Urinary bladder (tissue), 4 donors: ENCODE measurements at places on chromosomes 6 and 20. TPM values are rescaled to one million over a fixed set of nuclear protein-coding genes. Genes with fewer than 3 reads are reported as not detected.
A peak's percentile ranks its signal among the peaks of the same experiment; 100 is the strongest.

- no peak for DNase-seq
These were observed 102.1 kb upstream of the NXT1 start for GRCh38 chr20:23248461-23248882.

DNA sequence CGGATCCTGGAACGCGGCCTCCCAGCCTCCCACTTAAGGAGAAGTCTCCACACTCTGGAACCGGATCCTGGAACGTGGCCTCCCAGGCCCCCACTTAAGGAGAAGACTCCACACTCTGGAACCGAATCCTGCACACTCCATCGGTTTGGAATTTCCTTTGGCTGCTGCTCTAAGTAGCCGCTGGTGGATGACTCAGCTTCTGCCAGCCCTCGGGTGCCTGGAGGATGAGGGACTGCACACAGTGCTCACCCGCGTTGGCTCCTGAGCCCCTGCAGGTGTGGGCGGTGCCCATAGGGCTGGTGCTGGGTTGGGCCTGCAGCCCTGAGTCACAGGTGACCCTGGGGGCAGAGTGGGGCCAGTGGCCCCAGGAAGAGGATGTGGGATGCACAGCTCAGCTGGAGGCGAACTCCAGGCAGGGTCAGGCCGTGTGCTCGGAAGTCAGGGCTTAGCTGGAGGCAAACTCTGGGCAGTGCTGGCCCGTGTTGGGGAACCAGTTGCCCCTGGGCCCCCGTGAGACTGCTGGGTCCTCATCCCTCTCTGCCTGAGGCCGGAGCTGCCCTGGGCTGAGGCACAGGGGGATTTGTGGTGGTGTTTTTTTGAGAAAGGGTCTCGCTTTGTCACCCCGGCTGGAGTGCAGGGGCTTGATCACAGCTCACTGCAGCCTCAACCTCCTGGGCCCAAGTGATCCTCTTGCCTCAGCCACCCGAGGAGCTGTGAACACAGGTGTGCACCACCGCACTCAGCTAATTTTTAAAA is 13.9 kb upstream of the TNFRSF6B start:
- DNase-seq, result no peak

- no peak for DNase-seq
These were observed 741.4 kb downstream of the HACE1 start for GRCh38 chr6:104118274-104118673.

- no peak for DNase-seq
These were observed 62.4 kb downstream of the TXNDC5 start for GRCh38 chr6:7848229-7848628.

- no peak for DNase-seq
These were observed 44.2 kb downstream of the TBPL1 start for GRCh38 chr6:133997267-133997666.

DNA sequence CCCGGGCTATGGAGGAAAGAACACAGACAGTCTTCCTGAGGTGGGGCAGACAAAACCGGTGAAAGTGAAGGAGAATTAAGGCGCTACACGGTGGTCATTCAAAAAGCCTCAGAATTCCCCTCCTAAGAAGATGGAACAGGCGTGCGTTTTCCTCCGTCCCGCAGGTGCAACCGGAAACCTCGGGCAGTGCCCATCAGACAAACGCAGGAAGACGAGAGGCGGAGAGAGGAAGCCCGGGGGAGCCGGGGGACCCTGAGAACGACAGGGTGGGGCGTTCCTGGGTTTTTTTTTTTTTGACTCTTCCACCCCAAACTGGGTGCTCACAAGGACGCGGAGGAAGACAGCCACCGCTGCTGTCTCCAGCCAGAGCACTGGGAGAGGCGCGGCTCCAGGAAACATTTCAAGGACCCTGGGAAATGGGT is 25.4 kb downstream of the TTLL2 start:
- DNase-seq, result no peak

DNA sequence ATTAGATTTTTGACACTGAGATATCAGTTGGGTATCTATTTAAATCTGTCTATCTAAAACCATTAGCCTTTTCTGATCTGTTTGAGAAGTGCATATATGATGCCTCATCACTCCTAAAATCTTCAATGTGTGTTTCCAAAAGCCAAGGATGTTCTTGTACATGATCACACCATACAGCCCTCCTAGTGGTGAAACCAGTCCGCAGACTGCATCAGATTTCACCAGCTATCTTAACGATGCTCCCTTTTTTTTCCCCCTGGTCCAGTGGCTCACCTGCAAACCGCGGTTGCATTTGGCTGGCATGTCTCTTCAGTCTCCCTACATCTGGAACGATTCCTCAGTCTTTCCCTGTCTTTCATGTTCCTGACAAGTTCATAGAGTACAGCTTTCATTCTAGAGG is 4.0 kb downstream of the KIZ start:
- DNase-seq, result no peak

The SMIM29 gene
- polyA plus RNA-seq, result 44.9 TPM

The SRXN1 gene
- 44.1 TPM for polyA plus RNA-seq

DNA sequence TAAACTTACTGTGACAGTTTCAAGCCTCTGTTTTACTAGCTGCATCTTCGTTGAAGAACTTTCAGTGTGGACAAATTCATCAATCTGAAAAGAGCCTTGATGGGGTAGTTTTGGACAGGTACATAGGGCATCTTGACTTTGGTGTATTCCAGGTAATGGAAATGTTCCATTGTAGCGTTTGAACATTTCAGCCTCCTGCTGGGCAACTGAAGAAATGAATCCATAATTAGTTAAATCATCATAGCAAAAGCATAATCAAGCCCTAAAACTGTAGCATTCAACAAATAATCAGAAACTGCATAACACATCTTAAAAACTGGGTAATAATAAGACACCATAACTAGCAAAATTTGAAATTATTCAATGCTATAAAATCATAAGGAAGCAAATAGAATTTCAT is 86.2 kb downstream of the AHI1 start:
- DNase-seq, result no peak

The KHDRBS2 gene
- polyA plus RNA-seq, result 0.29 TPM

The HLA-DQA2 gene
- not detected for polyA plus RNA-seq

The HNF4A gene
- polyA plus RNA-seq, result 0.09 TPM

DNA sequence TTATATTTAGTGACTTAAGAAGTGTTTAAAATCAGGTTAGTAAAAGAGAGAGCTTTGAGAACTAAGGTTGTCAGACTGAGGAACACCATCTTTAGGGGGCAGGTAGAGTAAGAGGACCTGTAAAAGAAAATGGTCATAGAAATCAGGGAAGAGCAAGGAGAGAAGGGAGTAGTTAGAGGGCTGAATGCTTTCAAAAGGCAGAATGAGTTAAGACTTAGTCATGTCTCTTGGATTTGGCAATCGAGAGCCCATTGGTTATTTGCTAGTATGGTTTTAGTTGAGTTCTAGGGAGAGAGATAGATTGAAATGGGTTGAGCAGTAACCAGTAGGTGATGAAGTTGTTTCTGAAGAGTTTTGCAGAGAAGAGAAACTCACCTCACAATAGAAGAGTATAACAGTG is 51.1 kb downstream of the RALGAPB start:
- no peak for DNase-seq

DNA sequence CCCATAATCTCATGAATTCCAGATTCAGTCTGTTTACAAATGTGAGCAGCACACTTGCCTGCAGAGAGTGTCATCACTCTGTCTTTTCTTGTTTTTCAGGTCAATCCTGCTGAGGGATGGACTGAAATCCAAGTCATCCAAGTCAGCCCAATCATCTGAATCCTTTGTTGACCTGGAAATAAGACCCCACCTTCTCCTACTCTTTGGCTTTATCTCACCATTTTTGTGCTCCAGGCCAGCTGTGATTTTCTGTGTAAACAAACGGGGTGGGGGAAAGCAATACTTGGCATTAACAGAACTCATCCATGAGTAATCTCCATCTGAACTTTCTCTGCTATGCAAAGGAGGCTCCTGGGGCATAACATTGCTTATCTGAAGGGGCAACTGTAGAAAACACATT is 16.9 kb upstream of the GSTA4 start:
- DNase-seq, result no peak

- no peak for DNase-seq
These were observed 37.6 kb upstream of the ANGPT4 start for GRCh38 chr20:953742-954141.

DNA sequence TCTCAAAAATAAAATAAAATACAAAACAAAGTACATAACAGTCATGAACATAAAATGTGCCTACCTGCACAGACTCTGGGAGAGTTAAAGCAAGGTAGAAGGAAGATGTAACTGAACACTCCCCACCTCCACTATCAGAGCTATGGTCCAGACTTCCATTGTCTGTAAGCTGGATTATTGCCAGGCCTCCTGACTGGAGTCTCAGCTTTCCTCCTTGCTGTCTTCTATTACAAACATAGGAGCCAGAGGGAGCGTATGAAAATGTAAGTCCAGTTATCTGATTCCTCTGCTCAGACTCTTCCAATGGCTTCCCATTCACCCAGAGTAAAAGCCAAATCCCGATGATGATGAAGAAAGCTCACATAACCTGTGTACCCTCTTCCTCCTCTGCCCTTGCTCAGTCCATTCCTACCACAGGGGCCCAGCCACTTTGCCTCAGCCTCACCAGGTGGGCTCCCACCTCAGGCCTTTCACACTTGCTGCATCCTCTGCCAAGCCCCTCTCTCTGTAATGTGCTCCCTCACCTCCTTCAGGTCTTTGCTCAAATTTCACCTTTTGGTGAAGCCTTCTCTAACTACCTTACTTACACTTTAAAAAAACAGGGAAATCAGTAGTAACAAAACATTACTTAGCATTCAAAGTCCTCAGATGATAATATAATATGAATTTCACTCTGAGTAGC is 194.1 kb downstream of the RIMS1 start:
- no peak for DNase-seq

The DNAAF9 gene
- polyA plus RNA-seq, result 18.5 TPM

DNA sequence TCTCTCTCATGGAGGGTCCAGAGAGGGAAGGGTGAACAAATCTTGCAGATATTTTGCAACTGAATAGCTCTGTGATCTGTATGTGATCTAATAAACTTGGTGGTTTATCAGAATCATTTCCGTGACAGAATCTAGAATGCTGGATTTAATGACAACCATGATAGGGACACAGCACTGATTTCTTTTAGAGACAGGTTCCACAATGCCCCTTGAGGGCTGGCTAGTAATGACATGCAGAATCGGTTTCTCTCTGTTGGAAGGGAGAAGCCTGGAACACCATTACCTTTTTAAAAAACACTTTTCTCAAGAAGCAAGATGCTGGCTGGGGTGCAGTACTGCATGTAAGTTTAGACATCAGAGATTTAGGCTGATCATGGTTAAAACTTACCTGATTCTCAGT is 313.4 kb downstream of the CDH26 start:
- no peak for DNase-seq

DNA sequence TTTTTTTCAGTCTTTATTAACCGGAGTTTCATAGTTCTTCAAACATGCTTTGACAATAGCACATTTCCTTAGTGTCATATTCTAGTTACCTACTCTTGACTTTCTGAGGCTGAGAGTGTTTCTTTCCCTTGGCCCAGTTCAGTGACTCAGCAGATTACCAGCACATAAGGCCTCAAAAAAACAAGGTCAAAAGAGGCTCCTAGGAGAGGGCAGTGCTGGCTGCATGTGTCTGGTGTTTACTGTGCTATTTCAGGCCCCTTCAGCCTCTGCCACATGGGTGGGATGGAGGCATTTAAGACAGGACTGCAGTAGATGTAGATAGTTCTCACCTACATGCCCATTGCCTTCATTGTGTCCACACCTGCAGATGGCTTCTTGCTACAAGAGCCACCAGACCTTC is 198.2 kb upstream of the SSTR4 start:
- no peak for DNase-seq

DNA sequence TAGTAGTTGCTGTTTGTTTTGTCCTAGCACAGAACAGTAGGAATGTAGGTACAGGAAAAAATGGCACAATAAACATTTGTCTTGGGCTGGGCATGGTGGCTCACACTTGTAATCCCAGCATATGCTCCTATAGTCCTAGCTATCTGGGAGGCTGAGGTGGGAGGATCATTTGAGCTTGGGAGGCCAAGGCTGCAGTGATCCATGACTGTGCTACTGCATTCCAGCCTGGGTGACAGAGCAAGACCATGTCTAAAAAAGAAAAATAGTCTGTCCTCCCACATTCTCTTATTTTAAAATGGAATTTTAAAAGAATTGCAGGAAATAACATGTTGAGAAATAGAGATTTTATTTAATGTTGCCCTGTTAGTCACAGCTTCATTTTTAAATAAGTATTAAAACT is 87.8 kb downstream of the ANKRD6 start:
- DNase-seq, result no peak

- no peak for DNase-seq
These were observed 61.7 kb upstream of the PTGIS start for GRCh38 chr20:49629606-49630005.

DNA sequence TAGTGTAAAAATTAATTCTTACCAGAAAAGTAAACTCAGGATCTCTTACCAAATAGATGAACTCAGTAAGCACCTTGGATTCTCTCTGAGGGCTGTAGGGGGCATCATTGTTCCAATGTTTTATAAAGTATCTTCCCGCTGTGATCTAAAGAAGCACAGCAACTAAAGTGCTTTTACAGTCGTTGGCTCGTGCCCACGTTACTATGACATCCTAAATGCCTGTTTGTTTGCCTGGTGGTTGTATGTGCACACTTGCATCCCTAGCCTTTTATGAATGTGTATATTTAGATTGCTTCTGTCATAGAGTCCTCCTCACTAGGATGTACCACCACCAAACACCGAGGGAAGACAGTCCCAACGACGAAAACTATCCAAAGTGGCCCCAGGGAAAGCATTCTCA is 34.5 kb downstream of the SLX4IP start:
- DNase-seq, result peak; percentile 84

The TMEM14B gene
- 51.5 TPM for polyA plus RNA-seq

DNA sequence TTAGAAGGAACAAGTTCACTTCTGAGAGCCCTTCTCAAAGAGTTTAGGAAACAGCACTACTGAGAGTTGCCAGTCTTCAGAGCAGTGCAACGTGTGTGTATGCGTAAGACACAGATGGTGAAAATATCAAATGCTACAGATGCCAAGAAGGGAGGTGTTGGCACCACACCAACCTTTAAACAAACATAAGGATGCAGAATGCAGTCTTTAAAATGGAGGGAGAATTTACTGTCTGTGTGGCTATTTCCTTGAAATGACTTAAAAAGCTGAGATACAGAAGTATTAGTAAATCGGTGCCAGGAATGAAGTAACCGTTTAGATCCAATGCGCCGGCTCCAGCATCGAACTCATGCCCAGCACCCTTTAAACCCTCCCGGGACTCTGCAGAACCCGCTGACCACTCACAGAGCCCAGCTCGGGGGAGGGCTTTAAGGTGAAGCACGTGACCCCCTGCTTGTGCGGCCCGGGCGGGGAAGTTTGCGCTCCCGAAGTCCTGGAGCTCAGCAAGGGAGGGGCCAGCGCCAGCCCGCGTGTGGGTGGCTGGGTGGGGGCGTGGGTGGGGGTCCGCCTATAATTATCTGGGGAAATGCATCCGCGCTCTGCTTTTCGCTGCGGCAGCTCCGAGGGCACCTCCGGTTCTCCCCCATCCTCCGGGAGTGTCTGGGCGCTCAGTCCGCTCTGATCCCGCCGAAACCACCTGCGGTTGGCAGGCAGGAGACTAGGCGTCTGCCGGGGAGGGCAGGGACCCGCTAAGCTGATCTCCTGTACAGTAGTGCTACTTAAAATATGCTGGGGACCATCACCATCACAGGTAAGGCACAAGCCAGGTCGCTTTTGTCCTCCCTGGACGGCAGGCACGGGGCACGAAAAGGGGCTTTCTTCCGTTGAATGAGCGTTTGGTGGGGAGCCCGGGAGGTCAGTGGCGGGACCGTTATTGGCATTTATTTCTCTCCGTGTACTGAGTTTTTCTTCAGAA is 66.0 kb downstream of the ZBTB2 start:
- DNase-seq, result no peak

The LY86 gene
- polyA plus RNA-seq, result 3.9 TPM
